EL (cell line): ENCODE measurements at places on chromosomes 3 and 15.

- DNase-seq, result peak; percentile 90
Measured at GRCh38 chr3:4983739-4984510, 4.7 kb downstream of the BHLHE40 start.

DNA sequence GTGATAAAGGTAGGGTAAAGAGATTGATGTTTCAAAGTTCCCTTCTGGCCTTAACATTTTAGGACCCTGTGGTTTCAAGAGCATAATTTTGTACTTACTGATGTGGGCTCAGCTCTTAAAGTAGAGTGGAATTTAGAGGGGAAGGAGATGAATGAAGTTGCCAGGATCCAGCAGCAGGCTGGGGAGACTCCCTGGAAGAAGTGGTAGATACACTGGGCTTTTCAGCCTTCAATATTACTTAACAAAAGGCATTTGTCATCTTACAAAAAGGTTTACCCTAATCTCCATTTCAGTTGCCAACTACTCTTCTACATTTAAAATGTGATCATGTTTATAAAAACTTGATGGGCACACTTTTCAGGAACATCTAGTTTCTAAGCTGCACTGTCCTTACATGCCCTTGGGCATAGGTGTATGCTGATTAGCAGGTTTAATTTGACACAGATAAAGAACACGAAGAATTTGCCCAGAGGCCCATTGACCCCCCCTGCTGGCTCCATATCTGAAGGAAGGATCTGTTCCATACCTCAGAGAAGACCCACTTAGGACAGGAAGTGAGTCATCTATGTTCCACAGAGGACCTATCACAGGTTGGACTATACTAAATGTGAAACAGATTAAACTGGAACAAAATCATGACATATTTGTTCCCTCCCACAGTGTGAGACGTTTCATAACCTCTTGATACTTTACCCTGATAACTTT, 93.0 kb upstream of the LPP start:
- DNase-seq, result peak; percentile 86

- peak; percentile 4 for DNase-seq
Measured at GRCh38 chr15:100241572-100242482, 99.9 kb downstream of the ADAMTS17 start.

GRCh38 chr15:40002295-40002694, 36.7 kb downstream of the SRP14 start:
- DNase-seq, result peak; percentile 42

- DNase-seq, result no peak
Measured at GRCh38 chr3:180402471-180403073, 199.4 kb upstream of the TTC14 start.

- no peak for DNase-seq
Measured at GRCh38 chr3:84442533-84442932, 516.3 kb upstream of the CADM2 start.

GRCh38 chr3:126423191-126424038, 28.7 kb downstream of the CFAP100 start:
- no peak for DNase-seq

- DNase-seq, result no peak
Measured at GRCh38 chr3:128505771-128506170, 12.8 kb upstream of the GATA2 start.

DNA sequence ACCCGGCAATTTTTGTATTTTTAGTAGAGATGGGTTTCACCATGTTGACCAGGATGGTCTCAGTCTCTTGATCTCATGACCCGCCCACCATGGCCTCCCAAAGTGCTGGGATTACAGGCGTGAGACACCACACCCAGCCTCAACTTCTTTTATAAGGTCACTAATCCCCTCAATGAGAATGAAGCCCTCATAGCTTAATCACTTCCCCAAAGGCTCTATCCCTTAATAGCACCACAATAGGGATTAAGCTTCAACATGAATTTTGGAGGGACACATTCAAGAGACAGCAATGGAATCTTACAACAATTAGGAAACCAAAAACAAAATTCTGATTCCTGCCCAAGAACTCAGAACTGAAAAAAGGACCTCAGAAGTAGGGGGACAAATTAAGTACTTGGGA, 126.8 kb downstream of the ATP1B3 start:
- DNase-seq, result no peak
